ENCODE measurements at places on chromosomes 11 and 22.

- DNase-seq: no peak
These were observed 13.3 kb downstream of the ZW10 start for GRCh38 chr11:113760241-113760640.

DNA sequence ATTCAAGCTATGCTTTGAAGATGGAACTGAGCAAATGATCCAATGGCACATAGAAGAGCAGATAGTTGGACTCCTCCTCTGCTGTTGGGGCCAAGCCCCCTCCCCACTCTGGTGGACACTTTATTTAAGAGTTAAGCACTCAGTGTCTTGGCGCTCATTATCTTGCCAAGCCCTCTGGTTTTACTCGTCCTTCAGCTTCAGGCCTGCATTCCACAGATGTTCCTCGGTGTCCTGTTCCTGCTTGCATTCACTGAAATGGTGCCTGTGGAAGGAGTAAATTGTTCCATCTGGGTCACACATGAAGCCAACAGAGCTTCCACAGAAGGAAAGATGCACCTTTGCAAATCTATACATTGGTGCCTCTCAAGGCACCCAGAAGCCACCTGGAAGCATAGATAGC is 26.1 kb downstream of the MAML2 start:
- no peak for DNase-seq

DNA sequence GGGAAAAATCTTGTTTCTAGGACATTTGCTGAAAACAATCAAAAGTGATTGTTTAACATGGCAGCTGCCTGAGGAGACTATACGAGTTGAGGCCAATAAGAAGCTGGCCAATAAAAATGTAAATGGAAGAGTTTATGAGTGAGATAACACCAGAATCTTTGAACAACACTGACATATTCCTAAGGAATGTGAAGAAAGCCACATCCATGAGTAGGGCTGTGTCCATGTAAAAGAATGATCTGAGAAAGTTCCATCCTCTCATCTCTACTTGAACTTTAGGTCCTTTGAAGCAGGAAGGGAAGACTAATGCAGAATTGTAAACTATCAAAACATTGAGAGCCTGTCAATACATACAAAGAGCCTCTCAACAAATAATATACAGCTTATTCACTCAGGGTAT is 6.9 kb upstream of the CHORDC1 start:
- no peak for DNase-seq

- no peak for DNase-seq
These were observed 210.4 kb downstream of the SNX19 start for GRCh38 chr11:130705670-130706421.

- no peak for DNase-seq
These were observed 395.9 kb upstream of the CCDC90B start for GRCh38 chr11:83681906-83682610.

Measured in stimulated activated effector memory CD8-positive, alpha-beta T cell treated with anti-CD3 and anti-CD28 coated beads, Interleukin-12 subunit alpha, Interleukin-12 subunit beta, amount 100 ng/mL, for 72 hours (primary cell).